HCT116 (cell line): ENCODE measurements at places on chromosomes 1 and 21. TPM values are rescaled to one million over a fixed set of nuclear protein-coding genes. Genes with fewer than 3 reads are reported as not detected.

DNA sequence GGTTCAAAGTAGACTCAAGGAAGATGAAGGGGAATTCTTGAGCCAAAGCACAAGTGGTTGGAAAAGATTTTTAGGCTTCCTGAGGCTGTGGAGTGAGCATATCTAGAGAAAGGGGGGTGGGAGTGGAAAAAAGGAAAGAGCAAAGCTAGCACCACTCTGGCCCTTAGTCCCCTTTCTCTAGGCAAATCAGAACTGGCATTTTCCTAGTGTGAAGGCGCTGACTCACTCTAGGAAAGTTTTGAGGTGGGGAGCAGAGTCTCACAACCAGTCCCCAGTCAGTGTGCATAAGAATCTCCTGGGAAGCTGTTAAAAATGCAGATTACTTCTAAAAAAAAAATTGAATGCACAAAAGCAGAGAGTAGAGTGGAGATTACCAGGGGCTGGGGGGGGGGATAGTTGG lies 3.4 kb upstream of the GPR89B start:
- no peak for DNase-seq

DNA sequence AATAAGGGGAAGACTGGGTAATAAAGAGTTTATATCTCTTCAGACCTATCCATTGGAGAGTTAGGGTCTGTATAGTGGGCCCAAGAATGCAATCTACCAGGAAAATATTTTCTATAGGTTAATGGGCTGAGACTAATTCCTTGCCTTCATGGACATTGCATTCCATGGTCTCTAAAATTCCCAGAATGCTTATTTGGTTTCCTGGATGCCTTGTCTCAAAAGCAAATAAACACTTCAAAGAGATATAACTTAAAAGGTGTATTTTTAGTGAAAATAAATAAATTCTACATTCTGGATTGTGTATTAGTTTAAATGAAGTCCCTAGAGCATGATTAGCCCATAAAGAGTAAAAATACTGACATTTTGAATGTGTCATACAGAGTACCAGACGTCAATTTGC lies 550.1 kb upstream of the PKN2 start:
- DNase-seq: no peak

DNA sequence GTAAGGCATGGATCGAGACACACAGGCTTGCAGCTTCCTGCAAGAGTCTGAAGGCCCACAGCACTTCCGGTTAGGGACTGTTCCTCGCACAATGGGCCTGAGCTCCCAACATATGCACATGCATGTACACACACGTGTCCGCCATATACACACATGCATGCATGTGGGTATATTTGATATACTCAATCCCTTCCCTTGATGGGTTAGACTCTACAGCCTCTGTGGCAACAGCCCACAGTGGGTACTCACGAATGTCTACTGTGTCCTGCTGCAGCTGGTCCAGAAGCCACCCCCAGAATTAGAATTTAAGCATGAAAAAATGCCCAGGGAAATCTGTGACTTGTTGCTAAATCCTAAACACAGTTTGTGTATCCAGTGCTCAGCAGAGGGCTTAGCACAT lies 9.9 kb downstream of the F3 start:
- DNase-seq: no peak

GRCh38 chr1:34166191-34166624 lies 1.2 kb upstream of the CSMD2 start:
- no peak for DNase-seq

GRCh38 chr1:246111570-246111969 lies 395.5 kb downstream of the SMYD3 start:
- no peak for DNase-seq

GRCh38 chr1:222654849-222655248 lies 37.0 kb downstream of the MIA3 start:
- DNase-seq: no peak

DNA sequence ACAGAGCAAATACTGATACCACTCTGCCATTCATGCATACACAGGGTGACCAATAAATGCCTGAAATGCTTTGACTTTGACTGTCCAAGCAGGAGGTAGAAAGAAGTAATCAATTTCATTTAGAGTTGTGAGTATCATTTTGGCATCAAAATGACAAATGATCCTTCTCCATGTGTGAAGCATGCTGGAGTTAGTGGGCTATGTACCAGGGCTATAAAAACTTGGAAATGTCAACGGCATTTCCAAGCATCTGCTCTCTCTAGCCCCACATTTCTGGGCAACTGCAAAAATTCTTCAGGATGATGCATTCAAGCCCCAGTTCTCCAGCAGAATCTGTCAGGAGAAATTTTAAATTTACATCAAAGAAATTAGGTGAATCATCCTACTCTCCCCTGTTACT lies 208.4 kb upstream of the PTBP2 start:
- no peak for DNase-seq

DNA sequence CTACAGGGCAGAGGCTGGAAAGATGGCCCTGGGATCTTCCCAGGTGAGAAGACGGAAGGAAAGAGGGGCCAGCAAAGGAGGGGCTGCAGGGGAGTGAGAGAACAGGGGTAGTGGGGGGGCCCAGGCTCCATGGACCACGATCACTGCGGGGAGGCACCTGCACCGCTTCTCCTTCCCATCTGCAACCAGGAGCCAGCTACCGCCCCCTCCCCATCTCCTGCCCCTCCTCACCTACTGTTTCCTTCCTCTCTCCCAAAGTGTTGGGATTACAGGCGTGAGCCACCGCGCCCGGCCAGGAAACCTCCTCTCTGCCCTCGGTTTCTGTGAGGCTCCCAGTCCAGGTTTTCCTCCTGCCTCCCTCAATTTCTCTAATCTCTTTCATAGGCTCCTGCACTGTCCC lies 19.4 kb downstream of the KIAA2013 start:
- no peak for DNase-seq

- no peak for DNase-seq
Observed at GRCh38 chr1:111654839-111655238, 35.2 kb downstream of the RAP1A start.

DNA sequence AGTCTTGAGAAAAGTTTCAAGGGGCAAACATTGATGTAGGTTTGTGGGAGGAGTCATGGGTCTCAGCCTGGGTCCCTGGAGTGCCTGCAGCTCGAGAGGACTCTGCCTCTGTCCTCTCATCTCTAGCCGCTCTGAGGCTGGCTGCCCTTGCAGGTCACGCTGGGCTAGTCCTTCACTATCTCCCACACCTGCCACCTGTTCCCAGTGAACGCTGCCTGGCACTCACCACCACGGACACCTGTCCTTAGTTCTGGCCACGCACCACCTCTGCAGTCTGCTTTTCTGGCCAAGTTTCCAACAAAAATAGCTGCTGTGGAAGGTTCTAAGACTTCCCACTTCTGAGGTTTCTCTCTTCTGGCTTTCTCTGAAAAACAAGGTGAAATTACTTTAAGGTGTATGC lies 52.5 kb downstream of the SH3BGR start:
- no peak for DNase-seq

GRCh38 chr1:172637522-172637921 lies 21.4 kb upstream of the FASLG start:
- DNase-seq: no peak

DNA sequence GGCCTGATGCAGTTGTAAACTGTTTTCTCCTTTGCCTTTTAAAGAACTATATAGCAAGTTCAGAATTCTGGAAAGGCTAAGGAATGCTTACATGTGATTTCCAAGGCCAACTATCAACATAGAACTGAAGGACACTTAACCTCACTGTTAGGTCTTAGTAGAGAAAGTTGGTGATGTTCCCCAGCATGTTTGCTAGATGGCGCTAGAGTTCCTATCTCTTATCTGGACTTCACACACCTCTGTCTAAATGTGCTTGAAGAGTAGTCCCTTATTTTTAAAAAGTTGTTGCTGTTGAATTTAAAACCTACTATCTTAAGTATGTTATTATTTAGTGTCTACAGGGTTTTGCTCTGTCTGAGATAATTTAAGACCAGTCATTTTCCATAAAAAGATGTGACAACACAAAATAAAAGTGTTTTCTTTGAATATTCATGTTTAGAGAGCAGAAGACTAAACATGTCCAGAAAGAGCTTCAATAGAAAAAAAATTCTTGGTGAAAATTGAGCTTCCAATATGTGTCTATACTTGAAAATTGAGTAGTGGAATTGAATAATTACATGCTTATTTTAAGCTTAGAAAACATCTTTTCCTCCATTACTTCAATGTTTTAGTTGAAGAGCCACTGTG lies 237.3 kb downstream of the S1PR1 start:
- peak; percentile 35 for DNase-seq

DNA sequence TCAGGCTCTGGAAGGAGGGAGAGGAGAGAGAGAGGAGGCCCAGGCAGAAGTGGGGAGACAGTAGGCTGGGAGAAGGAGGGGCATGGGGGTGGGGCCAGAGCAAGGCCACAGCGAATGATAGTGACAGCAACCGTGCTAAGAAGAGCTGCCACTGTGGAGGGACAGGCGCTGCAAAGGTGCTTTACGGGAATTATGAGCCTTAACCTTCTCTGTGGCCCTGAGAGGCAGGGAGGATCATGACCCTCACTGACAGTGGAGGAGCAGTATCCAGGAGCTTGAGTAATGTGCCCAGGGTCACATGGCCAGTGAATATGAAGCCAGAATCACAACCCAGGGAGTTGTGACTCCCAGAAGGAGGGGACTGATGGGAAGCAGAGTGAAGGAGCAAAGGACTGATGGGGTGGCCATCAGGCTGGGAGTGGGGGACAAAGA lies 53.4 kb upstream of the RPL11 start:
- no peak for DNase-seq

DNA sequence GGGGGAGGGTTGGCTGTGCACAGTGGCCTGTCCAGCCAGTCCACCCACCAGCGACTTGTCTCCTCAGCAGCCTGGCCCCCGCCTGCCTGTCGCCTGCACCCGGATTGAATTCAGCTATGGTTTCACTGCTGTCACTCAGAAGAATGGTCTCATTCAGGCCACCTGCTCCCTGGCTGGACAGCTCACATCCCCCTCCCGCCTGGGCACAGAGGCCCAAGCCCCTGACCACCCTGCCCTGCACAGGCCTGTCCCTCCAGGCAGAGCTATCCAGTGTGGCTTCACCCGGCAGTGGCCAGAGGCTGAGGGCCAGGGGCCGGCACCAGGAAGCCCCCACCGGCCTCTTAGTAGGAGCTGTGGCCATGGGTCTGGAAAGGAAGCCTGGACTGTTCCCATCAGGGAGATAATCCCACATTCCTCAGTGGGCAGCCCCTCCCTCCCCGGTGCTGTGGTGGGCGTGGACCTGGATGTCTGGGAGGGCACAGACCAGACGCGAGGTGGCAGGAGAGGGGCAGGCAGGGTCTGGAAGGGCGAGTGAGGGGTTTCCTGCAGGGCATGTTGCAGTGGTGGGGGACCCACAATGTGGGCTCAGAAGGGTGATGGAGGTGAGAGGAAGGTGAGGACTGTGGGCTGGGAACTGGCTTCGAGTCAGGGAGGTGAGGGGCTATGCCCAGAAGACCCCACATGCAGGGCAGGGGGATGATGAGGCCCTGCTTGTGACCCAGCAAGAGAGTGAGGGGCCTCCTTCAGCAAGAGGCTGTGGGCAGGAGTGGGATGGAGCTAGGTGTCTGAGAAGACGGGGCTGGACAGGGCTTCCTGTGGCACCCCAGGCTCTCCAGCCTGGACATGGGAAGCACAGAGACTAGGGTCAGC lies 30.4 kb downstream of the WNT9A start:
- no peak for DNase-seq

GRCh38 chr21:31526040-31526439 lies 133.5 kb upstream of the SOD1 start:
- DNase-seq: no peak

- DNase-seq: no peak
Observed at GRCh38 chr1:84171481-84171880, 27.4 kb downstream of the PRKACB start.

- no peak for DNase-seq
Observed at GRCh38 chr1:206784471-206784903, 12.2 kb upstream of the IL10 start.

GRCh38 chr1:225891229-225891972 lies 2.5 kb upstream of the LEFTY1 start:
- no peak for DNase-seq

DNA sequence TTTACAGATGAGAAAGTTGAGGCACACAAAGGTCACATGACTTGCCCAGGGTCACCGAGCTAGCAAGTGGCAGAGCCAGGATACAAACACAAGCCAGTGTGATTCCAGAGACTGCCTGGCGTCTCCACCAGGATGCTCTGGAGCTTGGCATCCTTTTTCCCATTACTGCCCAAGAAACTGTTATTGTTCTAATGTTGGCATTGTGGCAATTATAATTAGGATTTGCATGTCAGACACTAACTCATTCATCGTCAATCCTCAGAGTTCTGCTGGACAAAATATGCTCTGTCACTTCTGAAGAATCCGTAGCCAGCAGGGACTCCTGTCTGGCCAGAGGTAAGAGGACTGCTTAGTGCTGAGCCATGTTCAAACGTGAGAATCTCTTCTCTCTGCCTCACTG lies 8.8 kb downstream of the KAZN start:
- DNase-seq: no peak

DNA sequence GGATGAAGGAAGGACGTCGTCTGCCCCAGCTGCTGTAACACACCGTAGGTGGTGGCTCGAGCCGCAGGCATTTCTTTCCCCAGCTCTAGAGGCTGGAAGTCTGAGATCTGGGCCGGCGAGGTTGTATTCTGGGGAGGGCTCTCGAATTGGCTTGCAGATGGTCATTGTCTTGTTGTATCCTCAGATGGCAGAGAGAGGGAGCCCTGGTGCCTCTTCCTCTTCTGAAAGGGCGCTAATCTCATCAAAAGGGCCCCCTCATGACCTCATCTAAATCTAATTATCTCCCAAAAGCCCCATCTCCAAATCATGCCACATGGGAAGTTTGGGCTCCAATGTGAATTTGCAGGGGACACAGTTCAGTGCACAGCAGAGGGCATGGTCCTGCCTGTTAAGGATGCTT lies 109.0 kb downstream of the SIK1 start:
- DNase-seq: no peak

DNA sequence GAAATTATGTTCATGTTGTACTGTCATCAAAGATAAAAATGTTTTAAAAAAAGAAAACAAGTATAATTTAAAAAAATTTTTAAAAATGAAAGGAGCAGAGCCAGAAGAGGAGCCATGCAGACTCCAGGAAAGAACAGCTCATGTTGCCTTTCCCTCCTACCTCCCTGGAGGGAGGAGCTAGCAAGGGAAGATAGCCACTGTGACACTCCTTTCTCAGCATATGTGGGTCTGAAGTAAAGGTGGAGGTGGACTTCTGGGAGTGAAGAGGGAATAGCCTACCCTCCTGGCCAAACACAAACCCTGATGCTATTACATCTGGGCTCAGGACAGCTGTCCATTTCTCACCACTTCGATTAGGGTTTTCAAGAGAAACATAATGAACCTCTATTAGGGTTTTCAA lies 54.2 kb downstream of the SLC2A1 start:
- DNase-seq: no peak

- DNase-seq: no peak
Observed at GRCh38 chr1:180918519-180918918, 5.8 kb downstream of the KIAA1614 start.

The LCE2A gene
- not detected for total RNA-seq

The FAM131C gene
- total RNA-seq: 11.6 TPM

The NES gene
- total RNA-seq: 8.4 TPM

The CASQ2 gene
- total RNA-seq: not detected

The ALX3 gene
- total RNA-seq: not detected

The PPFIA4 gene
- total RNA-seq: 10.8 TPM

The TRAF3IP3 gene
- total RNA-seq: 0.34 TPM

The OR2G6 gene
- total RNA-seq: not detected

The RCAN1 gene
- 9.7 TPM for total RNA-seq

The TMEM81 gene
- 4.9 TPM for total RNA-seq

The GJB5 gene
- total RNA-seq: 4.6 TPM

The CAMK2N1 gene
- 20.5 TPM for total RNA-seq

The OPN3 gene
- total RNA-seq: 6.1 TPM

The LRRC71 gene
- not detected for total RNA-seq

The C1QA gene
- total RNA-seq: 0.91 TPM

The DSCAM gene
- not detected for total RNA-seq

The CYP4A11 gene
- total RNA-seq: not detected

The FBXO2 gene
- 81.1 TPM for total RNA-seq

The LCE2C gene
- not detected for total RNA-seq

The SPATA45 gene
- total RNA-seq: not detected
